ENCODE measurements at places on chromosomes 4 and X.
A peak's percentile ranks its signal among the peaks of the same experiment; 100 is the strongest.

DNA sequence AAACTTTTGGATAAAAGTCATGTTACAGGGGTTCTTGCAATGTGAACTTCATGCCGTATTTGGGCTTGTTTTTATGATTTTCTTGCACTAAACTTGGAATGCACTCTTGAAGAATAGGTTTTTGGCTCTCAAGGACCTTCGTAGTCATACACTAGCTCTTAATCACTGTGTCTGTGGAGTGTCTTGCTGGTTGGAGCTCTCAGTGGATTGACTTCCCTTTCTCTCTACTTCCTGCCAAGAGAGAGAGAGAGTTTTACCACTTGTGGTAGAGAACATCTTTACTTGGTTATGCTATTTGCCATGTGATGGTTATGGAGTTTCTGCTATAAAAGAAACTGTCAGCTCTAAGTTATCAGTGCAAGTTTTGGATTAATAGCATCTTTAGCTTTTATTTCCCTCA, 112.4 kb downstream of the BMPR1B start:
- no peak for DNase-seq

- DNase-seq = no peak
Observed at GRCh38 chr4:30760551-30760950, 40.4 kb downstream of the PCDH7 start.

GRCh38 chr4:185534866-185535611, at the start of gene PDLIM3:
TSS of gene PDLIM3 (minus strand) at chr4:185535507. CDS start at chr4:185535434, 73 bp downstream.
- peak; percentile 32 for DNase-seq

DNA sequence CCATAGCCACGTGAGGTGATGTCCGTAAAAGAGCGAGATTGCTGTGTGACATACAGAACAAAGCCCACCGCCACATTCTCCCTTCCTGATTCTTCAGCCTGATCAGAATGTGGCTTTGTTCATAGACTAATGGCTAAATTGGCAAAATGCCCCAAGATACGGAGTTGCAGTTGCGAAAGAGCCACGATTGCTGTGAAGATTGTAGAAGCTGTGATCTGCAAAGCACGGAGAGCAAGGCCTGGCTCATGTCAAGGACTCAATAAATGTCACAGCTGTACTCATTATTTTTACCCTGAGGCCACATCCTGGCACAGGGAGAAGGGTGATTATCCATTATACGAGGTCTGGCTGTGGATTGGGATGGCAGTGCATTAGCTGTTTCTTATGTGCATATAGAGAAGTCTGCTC, 34.2 kb downstream of the ARSD start:
- no peak for DNase-seq

DNA sequence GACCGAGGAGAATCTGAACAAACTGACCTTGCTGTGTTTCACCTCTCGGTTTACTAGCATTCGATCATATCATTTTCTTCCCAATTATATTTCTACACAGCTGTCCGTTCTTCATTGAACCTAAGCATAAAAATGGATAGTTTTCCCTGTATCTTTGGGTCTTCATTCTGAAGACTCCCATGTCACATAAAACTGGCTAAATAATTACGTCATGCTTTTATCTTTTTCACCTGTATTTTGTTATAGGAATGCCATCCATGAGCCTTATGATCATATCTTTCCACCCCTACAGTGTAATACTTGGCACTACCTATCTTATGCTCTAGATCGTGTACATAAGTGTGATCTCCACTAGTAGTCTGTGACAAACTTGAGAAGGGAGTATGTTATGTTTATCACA, 456.1 kb downstream of the FGF13 start:
- no peak for DNase-seq

DNA sequence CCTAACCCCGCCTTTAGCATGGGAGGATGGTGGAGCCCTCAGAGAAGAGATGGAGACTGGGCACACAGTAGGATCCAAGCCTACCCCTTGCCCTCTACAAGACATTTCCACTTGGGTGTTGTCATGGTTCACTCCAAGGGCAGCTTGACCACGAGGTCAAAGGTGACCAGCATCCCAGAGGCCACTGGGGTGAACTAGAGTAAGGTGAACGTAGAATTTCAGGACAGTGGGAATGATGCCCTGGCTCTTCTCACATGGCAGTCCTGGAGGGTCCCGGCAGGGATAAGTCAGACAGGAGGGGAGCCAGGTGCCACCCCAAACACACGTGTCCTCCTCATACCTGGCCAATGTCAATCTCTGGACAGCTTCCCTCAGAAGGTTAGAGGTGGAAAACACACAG, 274.2 kb upstream of the AGTR2 start:
- DNase-seq = no peak

GRCh38 chr4:147863808-147864472, 132.1 kb downstream of the ARHGAP10 start:
- no peak for DNase-seq

GRCh38 chrX:103817502-103817901, 14.6 kb downstream of the RAB9B start:
- DNase-seq = no peak

- no peak for DNase-seq
Observed at GRCh38 chrX:119686087-119686691, 6.8 kb downstream of the SEPTIN6 start.

- no peak for DNase-seq
Observed at GRCh38 chr4:113276464-113277170, 227.2 kb downstream of the ANK2 start.

DNA sequence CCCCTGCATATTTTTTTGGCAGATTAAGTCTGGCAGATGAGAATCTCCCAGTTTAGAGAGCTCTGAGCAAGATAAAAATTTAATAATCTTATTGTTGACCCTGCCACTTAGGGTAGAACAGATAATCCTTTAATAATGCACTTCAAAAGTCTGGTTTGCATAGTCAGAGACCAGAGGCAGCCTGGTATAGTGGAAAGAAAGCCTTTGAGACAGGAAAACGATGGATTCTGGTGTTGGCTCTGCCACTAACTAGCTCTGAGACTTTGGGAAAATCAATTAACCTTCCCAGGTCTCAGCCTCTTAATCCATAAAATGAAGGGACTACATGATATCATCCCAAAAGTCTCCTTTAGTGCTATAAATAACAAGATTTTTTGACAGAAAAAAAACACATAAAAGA, 824.5 kb downstream of the STIM2 start:
- DNase-seq = no peak
